GM13977 (cell line): ENCODE measurements at places on chromosomes 2 and 18.

GRCh38 chr2:45741161-45741850 lies 89.8 kb downstream of the PRKCE start:
- no peak for DNase-seq

GRCh38 chr2:36789181-36789804 lies 92.8 kb downstream of the VIT start:
- no peak for DNase-seq

GRCh38 chr2:182713601-182714000 lies 2.5 kb upstream of the DNAJC10 start:
- no peak for DNase-seq

- DNase-seq, result no peak
These were observed 68.7 kb upstream of the TTC27 start for GRCh38 chr2:32559136-32559535.

GRCh38 chr18:71809711-71810110 lies 734.4 kb downstream of the CBLN2 start:
- DNase-seq, result no peak

- no peak for DNase-seq
These were observed 123.0 kb downstream of the ACAA2 start for GRCh38 chr18:49690312-49690711.

DNA sequence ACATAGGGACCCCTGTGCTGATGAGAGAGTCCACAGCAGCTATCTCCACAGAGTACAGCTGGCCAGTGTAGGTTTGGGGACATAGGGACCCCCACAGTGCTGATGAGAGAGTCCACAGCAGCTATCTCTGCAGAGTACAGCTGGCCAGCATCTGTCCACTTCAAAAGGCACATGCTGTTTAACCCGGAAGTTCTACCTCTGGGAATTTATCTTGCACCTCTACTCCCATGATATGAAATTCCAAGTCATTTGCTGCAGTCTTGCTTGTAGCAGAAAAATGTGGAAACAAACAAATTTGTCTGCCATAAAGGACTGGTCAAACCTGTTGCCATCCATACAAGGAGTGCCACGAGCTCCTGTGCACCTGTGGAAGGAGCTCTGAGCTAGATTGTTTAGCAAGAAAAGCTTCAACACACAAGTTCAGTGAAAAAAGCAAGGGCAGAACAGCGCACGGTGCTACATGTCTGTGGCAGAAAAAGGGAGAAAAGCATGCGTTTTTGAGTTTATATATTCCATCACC lies 33.1 kb downstream of the LRRFIP1 start:
- DNase-seq, result no peak

DNA sequence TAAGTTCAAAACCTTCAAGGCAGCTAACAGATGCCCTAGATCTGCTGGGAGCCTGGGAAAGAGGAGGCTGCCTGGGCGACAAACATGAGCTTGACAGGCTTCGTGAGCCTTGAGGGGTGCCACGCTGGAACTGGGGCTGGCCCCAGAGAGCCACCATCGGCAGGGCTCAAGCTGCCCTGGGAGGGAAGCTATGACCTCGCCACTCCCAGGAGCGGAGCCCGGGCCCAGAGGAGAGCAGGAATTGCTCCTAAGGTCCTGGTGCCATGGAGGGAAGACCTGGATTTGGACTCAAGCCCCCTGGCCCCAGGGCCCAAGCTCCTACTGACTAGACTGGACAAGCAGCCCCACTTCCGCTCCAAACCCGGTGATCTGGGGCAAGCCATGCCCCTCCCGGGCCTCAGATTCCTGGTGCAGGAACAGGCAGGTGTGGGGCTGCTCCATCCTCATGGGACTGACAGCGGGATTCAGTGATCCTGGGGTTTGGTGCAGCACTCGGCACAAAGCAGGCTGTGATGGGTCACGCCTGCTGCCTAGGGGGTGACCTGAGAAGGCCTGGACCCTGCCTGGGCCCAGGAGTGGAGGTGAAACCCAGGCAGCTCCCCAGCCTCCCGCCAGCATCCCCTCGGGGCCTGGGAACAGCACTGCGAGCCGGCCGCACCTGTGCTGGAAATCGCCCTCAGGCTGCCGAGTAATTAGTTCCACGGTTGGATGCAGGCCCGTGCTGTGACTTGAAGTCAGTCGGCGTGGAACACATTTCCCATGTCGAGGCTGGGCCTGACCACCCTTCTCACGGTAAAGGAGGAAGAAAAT lies 246.9 kb downstream of the NDUFA10 start:
- no peak for DNase-seq

DNA sequence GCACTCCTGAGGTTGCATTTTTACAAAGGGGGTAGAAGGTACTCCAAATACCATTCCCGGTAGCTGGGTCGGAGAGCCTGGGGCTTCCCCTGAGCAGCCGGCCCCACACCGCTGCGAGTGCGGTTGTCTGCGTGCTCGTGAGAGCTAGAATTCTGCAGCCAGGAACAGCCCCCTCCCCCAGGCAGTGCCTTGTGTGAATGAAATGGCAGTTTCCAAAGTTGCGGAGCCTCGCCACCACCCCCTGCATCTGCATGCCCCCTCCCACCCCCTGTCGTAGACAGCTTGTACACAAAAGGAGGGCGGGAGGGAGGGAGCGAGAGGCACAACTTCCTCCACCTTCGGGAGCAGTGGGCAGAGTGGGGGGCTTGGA lies 1.1 kb downstream of the MYCN start:
- no peak for DNase-seq

GRCh38 chr2:159290289-159290907 lies 3.9 kb upstream of the WDSUB1 start:
- no peak for DNase-seq

DNA sequence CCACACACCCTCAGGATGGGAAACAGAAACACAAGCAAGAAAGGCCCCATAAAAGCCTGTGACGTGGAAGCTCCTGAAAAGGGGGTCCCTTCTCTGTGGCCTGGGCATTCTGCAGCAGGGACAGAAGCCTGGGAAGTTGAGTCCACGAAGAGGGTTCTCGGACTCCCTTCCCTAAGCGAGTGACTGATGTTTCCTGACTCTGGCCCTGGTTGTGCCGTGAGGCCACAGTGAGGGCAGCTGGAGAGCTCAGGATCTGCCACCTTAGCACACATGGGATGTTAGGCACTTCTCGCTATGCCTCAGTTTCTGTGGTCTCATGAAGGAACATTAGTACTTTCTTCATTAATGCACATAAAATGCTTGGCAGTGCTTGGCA lies 87.2 kb upstream of the ZFP36L2 start:
- DNase-seq, result no peak

DNA sequence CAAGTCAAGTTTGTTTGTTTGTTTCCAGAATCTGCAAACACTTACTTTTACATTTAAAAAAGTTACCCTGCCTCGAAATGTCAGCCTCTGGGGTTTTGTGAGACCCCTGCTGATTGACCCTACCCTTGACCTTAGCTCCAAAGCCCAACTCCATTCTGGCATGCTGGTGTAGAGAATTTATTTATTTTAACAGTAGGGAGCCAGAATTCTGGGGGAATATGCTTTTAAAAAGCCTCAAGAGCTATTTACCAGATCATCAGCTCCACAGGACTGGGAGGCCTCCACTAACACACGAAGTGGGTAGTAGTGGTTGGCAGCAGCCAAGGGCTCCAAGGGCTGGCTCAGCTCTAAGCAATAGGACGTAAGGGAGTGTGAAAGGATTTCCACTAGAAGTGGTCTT lies 23.2 kb upstream of the GREB1L start:
- DNase-seq, result no peak

GRCh38 chr2:26655611-26656195 lies 14.5 kb upstream of the CIB4 start:
- no peak for DNase-seq

- DNase-seq, result no peak
These were observed 251.6 kb downstream of the AFF3 start for GRCh38 chr2:99890568-99891427.

- peak; percentile 67 for DNase-seq
These were observed 48.9 kb downstream of the TSN start for GRCh38 chr2:121804340-121804739.

- DNase-seq, result no peak
These were observed 303.3 kb downstream of the CNTNAP5 start for GRCh38 chr2:124328397-124328796.

DNA sequence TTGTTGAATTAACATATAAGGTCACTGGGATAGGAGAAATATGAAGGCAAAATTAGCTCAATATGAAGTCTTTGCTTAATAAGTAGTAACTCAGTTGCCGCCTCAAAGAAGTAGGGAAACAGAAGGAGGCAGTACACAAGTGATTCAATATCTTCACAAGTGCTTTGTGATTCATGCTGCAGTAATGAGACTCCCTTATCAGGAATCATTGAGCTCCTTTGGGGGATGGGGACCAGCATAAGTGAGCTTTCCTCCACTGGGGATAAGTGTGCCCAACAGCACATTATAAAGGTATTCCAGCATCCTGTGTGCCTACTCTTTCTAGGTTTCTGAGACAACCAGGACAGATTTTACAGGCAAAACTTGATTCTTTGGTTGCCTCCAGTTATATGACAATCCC lies 323.4 kb upstream of the UBE2E3 start:
- DNase-seq, result no peak

GRCh38 chr2:190863946-190864345 lies 16.7 kb upstream of the GLS start:
- no peak for DNase-seq

- no peak for DNase-seq
These were observed 39.7 kb downstream of the TFCP2L1 start for GRCh38 chr2:121245120-121245820.

DNA sequence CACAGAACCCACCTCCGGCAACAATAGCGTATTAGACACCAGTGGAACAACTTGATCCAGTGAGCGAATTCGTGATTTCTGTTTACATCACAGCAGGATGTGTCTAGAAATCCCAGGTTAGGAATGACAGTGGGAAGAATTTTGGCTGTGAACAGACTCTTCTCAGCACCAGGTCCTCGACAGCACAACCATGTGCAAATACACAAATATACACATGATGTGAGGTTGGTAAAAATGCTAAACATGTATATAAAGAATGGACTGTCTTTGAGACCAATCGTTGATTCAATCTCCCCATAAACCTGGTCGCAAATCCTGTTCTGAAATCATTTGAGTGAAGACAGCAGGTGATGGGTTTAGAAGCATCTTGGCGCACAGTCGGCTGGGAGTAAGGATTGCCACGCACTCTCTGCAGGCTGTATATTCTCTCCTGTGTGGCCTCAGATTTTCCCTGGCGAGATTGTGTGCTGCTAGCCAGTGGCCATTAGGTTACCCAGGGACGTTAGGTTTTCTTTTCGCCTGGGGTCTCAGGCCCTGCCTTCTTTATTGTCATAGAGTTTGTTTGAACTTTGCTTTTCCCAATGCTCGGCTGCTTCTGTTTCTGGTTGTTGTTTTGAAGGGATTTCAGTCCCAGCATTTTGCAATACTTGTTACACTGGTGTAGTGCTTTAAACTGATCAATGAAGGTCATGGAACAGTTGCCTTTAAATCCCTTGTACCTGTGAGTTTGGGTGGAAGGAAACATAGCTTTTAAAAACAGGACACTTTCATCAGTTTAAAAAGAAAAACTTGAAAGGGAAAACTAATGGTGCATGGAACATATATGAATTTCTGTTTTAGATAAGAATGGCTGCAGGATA lies 147.3 kb downstream of the ALPK2 start:
- no peak for DNase-seq

DNA sequence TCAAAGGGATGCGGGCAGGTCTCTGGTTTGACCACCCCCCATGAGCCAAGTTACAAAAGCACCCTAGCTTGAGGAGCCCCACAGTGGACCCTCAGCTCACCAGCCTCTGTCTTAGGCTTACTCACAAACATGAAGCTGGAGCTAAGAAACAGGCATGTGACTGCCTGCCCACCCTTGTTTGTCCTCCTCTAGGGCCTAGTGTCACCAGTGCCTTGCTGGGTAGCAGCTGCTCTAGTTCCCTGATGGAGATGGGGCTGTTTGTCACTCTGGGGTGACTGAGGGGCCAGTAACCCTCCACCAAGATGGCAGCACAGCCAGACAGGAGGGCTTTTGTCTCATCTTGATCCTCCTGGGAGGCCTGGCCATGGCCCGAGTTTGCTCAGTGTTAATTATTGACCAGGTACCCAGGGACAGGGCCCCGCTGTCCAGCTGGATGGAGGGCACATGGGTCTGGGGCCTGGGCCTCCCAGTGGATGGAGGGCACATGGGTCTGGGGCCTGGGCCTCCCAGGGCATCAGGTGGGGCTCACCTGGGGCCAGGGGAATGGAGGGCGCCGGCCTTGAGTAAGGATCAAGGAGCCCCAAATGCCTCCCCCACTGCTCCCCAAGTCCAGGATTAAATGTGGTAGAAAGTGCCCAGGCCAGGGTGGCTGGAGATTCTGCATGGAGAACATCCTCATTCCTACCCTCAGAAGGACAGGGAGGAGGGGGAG lies 185.9 kb upstream of the HAAO start:
- no peak for DNase-seq

DNA sequence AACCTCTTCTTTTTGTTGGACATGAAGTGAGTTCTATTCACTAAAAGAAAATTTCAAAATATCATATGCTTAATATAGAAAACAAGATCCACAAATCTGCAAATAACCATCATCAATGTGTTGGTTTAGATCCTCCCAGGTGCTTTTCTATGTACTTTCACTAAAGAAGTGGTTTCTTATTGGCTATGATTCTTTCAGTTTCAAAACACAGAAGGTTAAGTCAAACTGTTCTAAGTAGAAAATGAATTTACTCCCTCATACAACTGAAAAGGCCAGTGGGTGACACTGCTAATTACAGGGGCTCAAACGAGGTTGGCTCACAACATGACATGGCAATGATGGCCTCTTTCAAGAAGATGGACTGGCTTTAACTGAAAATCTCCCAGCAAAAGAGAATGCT lies 111.7 kb downstream of the GALR1 start:
- no peak for DNase-seq

GRCh38 chr2:129160879-129161278 lies 818.6 kb upstream of the RAB6C start:
- DNase-seq, result no peak

DNA sequence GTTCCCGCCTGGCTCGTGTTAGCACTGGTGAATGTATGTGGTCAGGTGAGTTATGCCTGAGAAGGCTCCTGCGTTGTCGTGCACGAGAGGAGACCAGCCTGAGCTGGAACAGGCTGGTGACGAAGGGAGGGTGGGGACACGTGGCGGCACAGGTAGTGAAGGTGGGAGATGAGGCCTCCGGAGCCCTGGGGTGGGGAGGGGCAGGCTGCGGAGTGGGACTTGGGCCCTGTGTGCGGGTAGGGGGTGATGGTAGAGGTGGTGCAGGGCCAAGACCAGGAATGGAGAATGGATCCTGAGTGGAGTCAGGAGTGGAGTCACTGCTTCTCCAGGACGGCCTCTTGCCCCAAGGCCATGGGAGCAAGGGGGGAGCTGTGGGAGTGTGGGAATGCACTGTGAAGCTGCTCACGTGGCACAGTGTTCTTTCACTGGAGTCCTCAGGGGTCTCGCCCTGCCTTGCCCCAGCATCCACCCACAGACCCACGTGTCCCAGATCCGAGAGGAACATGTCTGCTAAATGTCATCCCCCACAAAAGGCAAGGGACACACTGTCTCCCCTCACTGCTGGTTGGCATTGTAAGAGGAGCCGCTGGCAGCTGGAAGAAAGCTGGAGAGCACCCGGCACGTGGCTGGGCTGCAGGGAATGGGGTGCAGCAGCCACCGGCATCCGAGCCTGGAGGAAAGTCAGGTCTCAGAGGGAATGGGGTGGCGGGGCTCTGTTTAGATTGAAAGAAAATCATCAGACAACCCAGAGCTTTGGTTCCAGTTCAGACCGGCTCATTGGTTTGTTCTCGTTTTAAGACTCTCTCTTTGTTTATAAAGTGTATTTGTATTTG lies 63.7 kb downstream of the CYP26B1 start:
- no peak for DNase-seq

- DNase-seq, result no peak
These were observed 4.3 kb downstream of the DCTN1 start for GRCh38 chr2:74375838-74376237.
